ENCODE measurements at places on chromosomes 7 and 10. TPM values are rescaled to one million over a fixed set of nuclear protein-coding genes. Genes with fewer than 3 reads are reported as not detected.

DNA sequence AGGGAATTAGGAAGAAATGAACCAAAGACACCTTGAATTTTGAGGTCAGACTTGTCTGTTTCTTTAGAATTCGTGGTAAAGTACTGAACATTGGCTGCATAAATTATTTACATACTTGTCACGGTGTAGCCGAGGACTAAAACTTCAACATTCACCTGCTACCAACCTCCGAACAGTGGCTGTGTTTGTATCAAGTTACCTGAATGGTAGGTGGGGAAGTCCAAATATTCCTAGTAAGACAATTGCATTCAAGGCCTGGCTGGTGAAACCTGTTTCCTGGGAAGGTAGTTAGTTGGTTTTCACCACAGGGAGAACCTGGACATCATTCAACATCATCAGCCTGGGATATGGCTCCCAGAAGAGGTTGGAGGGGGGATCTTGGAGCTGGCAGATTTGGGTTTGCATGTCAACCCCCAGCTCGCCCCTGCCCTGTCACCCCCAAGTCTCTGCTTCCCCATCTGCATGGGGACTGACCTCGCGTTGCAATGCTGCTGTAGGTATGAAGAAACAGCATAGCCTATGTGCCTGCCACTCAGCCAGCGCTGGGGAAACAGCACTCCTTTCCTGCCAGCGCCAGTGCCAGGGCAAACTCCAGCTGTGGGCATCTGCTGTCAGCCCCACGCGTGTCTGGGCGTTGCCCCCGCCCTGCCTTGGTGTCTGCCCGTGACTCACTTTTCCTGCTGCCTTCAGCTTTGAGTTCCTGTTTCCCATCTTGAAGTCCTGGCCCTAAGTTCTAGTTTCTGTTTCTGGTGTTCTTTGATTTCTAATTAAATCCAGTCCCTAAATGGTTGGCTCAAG is 12.7 kb upstream of the LARP4B start:
- no peak for DNase-seq

ERCC6 gene
- 37.2 TPM for total RNA-seq

PPP1R17 gene
- not detected for total RNA-seq

PPP2R2D gene
- total RNA-seq, result 28.5 TPM

DNA sequence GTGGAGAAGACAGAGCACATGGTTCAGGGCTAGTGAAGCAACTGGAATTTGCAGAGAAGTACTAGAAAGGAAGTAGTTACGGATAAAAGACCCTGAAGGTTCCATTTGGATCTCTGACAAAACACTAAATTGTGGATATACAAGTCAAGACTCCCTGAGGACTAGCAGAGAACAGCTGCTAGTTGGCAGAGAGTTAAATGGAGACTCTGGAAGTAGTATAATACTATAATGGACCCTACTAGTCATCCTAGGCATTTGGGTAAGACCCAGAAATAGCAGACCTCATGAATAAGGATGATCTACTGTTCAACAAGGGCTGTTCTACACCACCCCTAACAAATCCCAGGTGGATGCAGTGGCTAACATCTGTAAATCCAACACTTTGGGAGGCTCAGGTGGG is 19.1 kb downstream of the MCMBP start:
- DNase-seq, result no peak

- no peak for DNase-seq
Measured at GRCh38 chr7:106657085-106657991, 3.6 kb downstream of the CCDC71L start.

SEPHS1 gene
- total RNA-seq, result 16.9 TPM

GRCh38 chr7:24323961-24324480 is 40.0 kb downstream of the NPY start:
- DNase-seq, result no peak

GRCh38 chr10:33600381-33600780 is 265.9 kb upstream of the NRP1 start:
- DNase-seq, result no peak

- DNase-seq, result no peak
Measured at GRCh38 chr7:147911201-147911601, 679.4 kb upstream of the C7orf33 start.

DNA sequence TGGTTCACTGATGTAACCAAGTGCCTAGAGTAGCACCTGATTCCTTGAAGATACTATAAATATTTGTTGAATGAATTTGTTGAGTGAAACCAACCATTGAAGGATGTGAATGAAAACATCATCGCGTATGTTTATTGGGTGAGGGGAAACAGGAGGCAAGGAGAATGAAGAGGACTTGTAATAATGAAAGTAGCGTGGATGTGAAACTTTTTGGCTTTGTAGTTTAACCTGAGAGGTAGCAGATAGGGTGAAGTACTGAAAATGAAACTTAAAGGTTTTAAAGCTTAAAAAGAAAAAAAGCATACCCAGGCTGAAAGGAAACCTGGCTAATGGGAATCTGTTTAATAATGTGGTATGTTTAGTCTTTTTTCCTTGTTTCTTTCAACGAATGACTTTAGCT is 5.2 kb downstream of the CCNY start:
- peak; percentile 25 for DNase-seq

GHITM gene
- 76.3 TPM for total RNA-seq

GRCh38 chr7:140674356-140674800 is 1.6 kb downstream of the ADCK2 start:
- no peak for DNase-seq

DNA sequence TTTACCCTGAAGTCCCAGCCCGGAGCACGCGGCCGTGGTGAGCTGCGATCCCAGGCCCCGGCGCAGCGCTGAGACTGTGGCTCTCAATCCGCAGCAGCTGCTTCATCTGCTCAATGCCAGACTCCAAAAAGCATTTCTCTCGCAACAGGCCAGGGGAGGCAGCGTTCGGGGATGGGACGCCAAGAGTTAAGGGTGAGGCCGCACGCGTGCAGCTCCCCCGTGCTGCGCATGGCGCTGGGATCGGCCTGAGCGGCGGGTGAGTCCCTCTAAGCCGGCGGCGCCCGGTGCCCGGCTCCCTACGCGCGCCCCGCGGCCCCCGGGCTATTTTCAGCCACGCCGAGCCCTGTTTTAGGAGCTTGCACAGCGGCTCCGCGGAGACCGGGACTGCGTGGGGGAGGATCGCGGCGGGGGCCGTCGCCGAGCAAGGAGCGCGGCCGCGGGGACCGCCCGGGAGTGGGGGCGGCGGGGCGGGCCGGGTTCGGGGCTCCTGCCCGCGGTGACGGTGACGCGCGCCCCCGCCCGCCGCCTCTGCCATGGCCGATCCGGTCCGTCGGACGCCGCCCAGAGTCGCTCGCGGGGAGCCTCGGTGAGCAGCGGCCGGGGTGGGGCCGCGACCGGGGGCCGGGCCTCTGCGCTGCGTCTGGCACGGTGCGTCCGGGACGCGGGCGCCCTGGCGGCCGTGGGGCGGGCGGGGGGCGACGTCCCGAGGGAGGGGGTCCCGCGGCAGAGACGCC is 29.4 kb upstream of the JAKMIP3 start:
- DNase-seq, result no peak

DNA sequence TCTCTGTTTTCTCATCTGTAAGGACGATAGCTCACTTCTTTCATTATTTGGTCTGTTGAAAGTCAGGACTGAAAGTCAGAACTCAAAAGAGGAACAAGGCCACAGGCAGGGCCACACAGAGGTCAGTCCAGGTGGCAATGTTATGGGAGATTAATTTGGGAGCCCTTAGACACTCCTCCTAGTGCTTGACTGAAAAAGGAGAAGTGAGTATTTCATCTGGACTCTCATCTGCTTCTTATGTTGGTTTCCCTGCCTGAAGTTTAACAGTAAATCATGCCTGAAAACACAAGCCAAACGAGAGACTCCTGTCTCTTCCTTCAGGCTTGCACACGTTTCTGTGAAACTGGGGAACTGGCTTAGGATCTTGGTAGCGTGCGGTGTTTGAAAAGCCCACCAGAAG is 248.5 kb downstream of the BUB3 start:
- no peak for DNase-seq

SLC13A4 gene
- not detected for total RNA-seq

GRCh38 chr10:87036623-87037022 is 16.5 kb downstream of the FAM25A start:
- DNase-seq, result no peak

- DNase-seq, result no peak
Measured at GRCh38 chr10:48579251-48579960, 25.5 kb downstream of the ARHGAP22 start.

DNA sequence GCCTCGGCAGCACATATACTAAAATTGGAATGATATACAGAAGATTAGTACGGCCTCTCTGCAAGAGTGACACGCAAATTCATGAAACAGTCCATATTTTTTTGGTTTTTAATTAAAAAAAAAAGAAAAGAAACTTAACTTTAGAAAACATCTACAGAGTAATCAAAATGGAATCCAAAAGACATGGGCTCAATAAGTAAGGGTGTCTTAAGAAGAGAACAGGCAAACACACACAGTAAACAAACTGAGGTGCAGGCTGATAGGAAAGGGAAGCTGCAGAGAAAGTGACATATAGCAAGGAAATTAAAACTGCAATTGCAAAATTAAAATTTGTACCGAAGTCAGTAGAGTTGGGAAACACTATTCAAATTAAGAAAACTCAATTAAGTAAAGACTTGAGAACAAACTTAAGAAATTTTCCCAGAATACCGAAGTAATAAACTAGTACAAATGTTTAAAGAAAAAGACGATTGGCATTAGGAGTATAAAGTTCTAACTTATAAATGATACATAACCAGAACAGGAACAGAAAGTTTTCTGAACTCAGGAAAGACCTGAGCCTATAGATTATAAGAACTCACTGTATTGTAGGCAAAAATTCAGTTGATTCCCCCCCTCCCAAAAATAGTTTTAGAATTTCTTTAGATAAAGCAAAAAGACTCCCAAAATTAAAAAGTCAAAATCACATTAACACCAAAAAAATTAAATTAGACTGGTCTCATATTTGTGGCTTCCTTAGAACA is 16.3 kb downstream of the MTPN start:
- no peak for DNase-seq

- no peak for DNase-seq
Measured at GRCh38 chr10:128078136-128078969, 47.9 kb downstream of the MKI67 start.

GRCh38 chr10:119770928-119771327 is 45.1 kb downstream of the INPP5F start:
- no peak for DNase-seq

DNA sequence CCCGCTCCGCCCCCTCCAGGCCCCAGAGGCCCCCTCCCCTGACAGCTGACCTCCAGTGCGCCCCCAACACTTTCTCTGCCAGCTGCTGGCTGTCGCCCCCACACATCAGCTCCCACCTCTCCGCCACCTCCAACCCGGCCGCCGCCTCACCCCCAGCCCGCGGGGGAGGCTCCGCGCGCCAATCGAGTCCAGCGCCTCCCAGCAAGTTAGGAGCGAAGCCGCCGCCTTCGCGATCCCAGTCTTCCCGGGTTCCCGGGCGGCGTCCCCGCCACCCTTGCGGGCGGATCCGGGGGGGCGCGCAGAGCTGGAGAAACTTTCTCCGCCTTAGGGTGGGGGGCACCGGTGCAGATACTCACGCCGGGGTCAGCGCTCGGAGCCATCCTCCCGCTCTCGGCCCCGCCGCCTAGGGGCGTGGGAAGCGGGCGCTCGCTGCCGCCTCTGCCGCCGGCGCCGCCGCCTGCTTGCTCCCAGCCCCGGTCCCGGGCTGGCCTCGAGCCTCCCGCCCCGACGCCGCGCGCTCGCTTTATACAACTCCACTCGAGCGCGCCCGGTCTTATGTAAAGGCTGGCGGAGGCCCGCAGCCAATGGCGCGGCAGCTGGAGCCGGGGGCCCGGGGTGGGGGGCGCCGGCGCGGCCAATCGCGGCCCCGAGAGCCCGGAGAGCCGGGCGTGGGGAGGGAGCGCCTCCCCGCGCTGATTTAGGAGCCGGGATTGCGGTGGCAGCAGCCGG is at the start of gene CRTAC1:
CRTAC1 (minus strand) TSS at position 529 of the 729 bp plus-strand sequence; CDS start at position 380, 149 bp downstream.
- DNase-seq, result no peak

- DNase-seq, result no peak
Measured at GRCh38 chr10:124579011-124579399, 117.4 kb downstream of the LHPP start.

- DNase-seq, result no peak
Measured at GRCh38 chr10:124952123-124952522, 10.2 kb downstream of the ZRANB1 start.

UCMA gene
- total RNA-seq, result not detected

DNA sequence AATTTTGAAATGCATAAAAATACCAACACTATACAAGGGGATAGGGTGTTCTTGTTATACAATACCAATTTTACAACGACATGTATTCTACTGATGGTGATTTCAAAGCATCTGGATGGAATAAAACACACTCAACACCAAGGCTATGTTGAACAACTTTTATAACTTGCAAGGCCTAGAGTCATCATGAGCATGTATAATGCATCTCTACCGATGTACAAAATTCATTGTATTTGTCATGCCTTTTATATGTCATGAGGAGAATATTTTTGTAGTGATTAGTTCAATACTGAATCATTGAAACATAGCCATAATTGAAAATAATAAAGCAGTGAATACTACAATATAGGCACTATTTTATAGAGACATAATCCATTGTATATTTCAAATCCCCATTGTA is 160.2 kb downstream of the ETV1 start:
- no peak for DNase-seq

DNA sequence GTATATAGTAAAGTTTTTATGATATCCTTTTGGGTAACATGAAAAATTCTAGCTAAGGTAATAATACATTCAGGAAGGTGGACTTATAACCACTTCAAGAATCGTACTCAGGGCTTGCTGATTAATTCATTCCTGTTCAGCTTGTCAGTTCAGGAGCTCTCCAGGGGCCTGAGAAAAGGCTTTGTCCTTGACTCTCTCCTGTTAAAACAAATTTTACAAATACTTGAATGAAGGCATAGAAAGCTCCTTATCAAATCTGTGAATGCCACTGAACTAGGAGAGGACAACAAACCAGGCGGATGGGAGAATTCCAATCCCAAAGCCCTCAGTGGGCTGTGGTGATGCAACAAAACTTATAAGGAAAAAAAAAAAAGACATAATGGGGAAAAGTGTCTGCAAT is 354.5 kb upstream of the ZMIZ1 start:
- DNase-seq, result no peak

DNA sequence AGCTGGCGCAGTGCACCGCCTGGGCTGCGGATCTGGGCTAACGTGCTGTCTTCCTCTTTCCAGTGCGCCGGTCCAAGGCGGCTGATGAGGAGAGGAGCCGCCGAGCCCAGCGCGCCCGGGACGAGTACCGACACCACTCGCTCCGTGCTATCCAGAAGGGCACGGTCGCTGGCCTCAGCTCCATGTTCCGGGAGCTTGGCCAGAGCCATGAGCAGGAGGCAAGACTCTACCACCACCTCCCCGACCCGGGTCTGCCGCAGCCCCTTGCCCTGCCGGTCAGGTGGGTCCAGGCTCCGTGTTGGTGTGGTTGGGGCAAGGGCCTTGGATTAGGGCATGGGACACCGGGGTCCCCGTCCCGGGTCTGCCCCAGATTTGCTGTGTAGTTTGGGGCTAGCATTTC is 65.8 kb downstream of the SH2D4B start:
- DNase-seq, result no peak

- no peak for DNase-seq
Measured at GRCh38 chr7:132076301-132077035, 499.8 kb downstream of the PLXNA4 start.

GPR146 gene
- 4.4 TPM for total RNA-seq

ADIRF gene
- total RNA-seq, result not detected

CCL24 gene
- total RNA-seq, result not detected

All from CD8-positive, alpha-beta T cell (primary cell).